ENCODE measurements at places on chromosomes 7 and 10.

GRCh38 chr10:105950410-105950809 is 1214.1 kb downstream of the SORCS1 start:
- no peak for DNase-seq

- no peak for DNase-seq
These were observed 2.2 kb downstream of the GSAP start for GRCh38 chr7:77413861-77414424.

- DNase-seq, result no peak
These were observed 36.4 kb upstream of the ELN start for GRCh38 chr7:73991522-73992100.

DNA sequence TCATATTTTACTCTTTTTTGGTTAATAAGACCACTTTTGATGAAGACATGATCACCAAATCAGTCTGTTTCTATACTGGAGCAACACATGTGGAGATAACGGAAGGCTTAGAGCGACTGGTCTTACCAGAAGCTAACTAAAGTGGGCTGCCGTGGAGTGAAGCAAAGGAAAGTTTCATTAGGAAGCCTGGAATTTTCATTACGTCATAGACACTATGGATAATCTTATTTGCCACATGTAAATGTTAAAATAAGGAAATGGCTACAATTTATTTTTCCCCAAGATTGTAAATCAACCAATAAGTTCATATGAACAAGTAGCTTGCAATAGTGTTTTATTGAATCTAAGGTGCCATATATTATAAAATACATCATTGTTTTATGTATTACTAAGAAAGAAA is 185.4 kb downstream of the PHTF2 start:
- DNase-seq, result no peak

GRCh38 chr7:36945612-36946400 is 221.5 kb upstream of the AOAH start:
- no peak for DNase-seq

Measured in stimulated activated CD8-positive, alpha-beta memory T cell treated with anti-CD3 and anti-CD28 coated beads, Interleukin-15, amount 100 ng/mL, for 24 hours (primary cell).